ENCODE measurements at places on chromosomes 5 and 9.

- no peak for DNase-seq
Observed at GRCh38 chr5:73032635-73033034, 76.8 kb downstream of the FCHO2 start.

GRCh38 chr5:83321483-83322055, 150.0 kb upstream of the VCAN start:
- DNase-seq, result no peak

DNA sequence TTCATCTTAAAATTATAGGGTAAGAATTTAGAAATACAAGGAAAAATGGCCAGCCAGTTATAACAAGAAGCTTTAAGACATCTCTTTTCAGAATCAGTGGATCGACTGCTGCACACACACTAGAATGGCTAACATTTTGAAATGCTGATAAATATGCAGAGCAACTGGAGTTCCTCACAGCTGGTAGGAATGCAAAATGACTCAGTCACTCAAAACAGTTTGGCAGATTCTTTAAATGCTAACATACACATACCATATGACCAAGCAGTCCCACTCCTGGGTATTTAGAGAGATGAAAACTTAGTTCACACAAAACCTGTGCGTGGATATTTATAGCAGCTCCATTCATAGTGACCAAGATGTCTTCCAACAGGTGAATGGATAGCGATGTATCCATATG, 23.2 kb upstream of the PSAT1 start:
- DNase-seq, result no peak

GRCh38 chr9:82202808-82203207, 214.2 kb downstream of the SPATA31D1 start:
- DNase-seq, result no peak

GRCh38 chr9:131840220-131840619, 100.3 kb upstream of the RAPGEF1 start:
- DNase-seq, result no peak

GRCh38 chr5:102772273-102772672, 17.2 kb downstream of the PAM start:
- no peak for DNase-seq

- no peak for DNase-seq
Observed at GRCh38 chr9:97623946-97624345, 9.2 kb downstream of the TSTD2 start.

GRCh38 chr5:83608122-83608521, 112.5 kb downstream of the HAPLN1 start:
- no peak for DNase-seq

- no peak for DNase-seq
Observed at GRCh38 chr5:133478199-133478985, 133.9 kb downstream of the FSTL4 start.

DNA sequence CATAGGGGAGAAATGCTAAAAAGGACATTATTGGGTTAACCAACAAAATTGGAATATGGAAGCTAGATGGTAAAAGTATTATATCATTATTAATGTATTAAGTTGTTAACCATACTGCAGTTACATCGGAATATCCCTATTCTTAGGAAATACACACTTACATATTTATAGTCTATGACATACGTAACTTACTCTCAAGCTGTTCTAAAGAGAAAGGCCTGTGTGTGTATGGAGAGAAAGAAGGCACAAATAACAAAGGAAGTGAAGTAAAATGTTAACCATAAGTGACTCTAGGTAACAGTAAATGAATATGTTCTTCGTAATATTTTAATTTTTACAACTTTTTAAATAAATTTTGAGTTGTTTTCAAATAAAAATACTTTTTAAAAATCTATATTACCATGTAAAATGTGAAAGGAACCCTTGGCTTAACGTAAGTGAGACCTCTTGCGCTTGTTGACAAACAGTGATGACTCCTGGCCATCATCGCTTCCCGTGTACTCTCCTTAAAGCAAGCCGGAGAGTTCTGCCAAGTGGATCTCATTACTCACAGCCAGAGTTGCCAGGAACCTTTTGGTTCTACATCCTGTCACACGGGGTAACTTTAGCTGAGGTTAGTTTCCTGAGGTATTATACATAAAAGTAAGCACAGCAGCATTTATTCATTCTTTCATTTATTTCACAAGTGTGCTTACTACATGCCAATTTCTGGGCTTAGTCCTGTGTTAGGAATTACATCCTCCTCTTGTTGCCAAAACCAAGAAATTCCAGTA, 165.4 kb downstream of the EPB41L4A start:
- no peak for DNase-seq

- DNase-seq, result no peak
Observed at GRCh38 chr9:133003671-133004090, 25.2 kb downstream of the GFI1B start.

DNA sequence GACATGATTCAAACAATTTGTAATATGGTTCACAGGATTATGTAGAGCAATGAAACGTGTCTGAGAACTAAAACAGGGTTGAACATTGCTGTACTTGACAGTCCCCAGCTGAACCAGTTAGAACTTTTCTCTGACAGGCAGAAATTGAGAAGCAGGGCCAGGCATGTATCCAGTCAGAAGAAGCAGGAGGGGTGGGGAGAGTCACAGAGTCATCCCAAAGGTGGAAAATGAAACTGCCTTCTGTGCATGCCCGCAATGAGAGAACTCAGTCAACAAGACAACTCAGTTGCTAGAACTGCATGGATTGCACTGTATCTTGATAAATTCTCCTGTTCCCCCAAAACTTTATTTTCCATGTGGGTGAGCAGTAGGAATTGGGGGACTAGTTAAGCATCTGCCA, 72.9 kb upstream of the PRLR start:
- no peak for DNase-seq

DNA sequence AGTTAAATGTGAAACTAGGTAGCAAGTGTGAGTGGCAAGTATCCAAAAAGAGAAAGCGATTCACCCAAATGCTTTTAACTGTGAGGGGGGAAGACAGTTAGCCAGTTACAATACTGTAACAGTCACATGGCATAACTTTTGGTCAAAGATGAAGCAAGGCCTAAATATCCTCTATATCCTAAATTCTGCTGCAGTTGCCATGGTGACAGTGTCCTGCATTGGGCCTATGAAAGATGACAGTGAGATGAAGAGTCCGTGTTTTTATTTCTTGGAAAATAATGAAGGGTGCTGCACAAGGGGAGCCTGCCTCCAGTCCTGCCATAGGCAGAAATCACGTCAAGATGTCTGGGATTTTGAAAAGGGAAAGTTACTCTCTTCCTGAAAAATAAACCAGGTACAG, 534.6 kb downstream of the NTRK2 start:
- no peak for DNase-seq

DNA sequence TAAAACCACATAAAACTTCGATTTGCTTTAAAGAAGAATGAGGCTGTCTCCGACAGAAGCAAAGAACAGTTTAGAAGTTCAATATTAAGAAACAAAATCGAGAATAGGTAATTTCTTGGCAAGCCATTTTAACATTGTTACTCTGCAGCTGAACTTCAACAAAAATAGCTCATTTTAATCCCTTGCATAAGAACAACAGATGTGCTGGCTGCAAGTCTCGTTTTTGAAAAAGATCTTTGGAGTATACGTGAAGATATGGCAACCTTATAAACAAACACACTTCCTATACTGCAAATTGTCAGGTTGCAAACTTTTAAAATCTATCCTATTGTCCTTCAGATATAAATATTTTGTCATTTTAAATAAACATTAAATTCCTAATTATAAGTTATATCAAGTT, 71.5 kb downstream of the FBN2 start:
- no peak for DNase-seq

GRCh38 chr5:45796959-45797553, 100.9 kb upstream of the HCN1 start:
- no peak for DNase-seq

DNA sequence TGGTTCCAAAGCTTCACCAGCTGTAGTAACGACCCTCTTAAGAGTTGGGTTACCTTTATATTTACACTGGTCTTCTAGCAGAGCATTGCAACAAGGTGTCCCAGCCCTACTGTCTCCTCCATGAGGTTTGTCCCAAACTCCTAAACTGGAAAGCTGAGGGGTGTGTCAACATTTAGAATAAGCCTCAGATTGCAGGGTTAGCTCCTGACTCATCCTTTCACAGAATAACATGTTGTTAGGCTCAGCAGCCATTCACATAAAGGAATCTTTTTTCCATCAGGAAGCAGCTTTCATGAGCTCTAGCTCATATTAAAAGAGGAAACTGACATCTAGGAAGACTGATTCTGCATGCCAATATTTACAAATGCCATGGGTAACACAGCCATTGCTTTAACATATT, 238.7 kb downstream of the EFNA5 start:
- DNase-seq, result no peak

DNA sequence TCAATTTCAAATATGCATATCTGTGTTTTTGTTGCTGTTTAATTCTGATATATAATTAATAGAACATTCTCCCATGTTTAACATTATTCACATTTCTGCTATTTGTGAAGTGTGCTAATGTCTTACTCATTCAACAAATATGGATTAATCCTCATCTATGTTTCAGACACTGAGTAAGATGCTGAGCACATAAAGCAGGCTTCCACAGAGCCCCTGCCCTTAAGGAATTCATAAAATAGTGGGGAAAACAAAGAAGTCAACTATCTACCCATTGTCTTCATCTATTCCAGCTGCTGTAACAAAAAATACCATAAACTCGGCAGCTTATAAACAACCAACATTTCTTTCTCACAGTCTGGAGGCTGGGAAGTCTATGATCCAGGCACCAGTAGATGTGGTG, 333.3 kb downstream of the SEMA5A start:
- DNase-seq, result no peak

DNA sequence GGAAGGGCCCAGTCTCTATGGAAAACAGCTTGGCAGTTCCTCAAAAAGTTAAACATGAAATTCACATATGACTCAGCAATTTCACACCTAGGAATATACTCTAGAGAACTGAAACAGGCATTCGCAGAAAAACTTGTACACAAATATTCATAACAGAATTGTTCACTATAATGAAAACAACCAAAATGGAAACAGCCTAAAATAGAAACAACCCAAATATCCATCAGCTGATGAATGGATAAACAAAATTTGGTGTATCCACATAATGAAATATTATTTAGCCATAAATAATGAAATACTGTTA, 4.8 kb upstream of the GPR150 start:
- no peak for DNase-seq

DNA sequence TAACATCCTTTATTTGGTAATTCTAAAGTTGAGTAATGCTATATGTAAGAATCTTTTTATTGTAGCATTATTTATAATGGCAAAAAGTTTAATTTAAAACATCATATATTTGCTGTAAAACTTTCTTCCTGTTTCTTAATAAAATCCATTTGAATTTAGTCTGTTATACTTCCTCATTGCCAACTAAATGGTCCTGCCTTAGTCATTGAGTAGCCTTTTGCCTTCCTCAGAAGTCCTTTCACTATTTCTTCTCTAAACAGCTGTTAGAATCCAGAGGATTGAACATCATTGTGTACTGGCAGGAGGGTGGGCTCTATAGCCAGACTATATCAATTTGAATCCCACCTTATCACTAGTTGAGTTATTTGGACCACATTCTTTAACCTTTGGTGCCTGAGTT, 11.0 kb downstream of the SLC44A1 start:
- DNase-seq, result no peak

- no peak for DNase-seq
Observed at GRCh38 chr9:137853392-137853995, 24.1 kb upstream of the CACNA1B start.

DNA sequence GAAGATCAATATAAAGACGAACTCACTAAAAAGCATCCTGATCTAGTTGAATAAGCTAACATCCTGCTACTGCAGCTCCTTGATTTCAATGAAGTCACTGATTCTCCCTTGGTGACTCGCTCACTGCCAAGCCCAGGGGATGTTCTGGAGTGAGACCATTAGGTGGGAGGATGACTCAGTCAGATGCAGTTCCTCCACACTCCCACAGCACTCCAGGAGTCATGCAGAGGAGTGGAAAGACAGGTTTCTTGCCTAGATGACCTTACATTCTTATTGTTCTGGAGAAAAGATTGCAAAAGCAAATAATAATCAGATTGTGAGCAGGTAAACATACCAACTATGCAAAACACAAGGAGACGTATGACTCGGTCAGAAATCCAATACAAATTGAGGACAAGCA, 15.3 kb downstream of the GCNT4 start:
- DNase-seq, result no peak

GRCh38 chr5:8686707-8687106, 817.8 kb downstream of the MTRR start:
- no peak for DNase-seq

- no peak for DNase-seq
Observed at GRCh38 chr9:12584656-12585522, 108.3 kb upstream of the TYRP1 start.

GRCh38 chr9:116360016-116360415, 206.4 kb downstream of the PAPPA start:
- no peak for DNase-seq

DNA sequence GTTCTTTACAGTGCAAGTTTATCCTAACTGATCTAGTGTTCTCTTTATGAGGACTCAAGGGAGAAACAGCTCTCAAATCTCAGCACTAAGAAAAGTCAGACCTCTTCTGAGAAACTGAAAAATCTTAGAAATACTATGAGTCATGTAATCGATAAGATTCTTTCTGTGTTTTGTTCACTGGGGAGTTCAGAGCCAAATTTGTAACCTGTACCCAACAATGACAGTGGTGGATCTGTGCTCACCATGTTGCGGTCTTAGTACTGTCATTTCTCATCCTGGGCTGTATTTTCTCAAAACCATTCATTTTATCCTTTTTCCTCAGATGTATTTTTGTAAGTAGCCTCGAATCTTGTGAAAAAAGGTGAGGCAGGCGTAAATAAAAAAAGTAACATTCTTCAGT, 146.4 kb downstream of the ACER2 start:
- no peak for DNase-seq

DNA sequence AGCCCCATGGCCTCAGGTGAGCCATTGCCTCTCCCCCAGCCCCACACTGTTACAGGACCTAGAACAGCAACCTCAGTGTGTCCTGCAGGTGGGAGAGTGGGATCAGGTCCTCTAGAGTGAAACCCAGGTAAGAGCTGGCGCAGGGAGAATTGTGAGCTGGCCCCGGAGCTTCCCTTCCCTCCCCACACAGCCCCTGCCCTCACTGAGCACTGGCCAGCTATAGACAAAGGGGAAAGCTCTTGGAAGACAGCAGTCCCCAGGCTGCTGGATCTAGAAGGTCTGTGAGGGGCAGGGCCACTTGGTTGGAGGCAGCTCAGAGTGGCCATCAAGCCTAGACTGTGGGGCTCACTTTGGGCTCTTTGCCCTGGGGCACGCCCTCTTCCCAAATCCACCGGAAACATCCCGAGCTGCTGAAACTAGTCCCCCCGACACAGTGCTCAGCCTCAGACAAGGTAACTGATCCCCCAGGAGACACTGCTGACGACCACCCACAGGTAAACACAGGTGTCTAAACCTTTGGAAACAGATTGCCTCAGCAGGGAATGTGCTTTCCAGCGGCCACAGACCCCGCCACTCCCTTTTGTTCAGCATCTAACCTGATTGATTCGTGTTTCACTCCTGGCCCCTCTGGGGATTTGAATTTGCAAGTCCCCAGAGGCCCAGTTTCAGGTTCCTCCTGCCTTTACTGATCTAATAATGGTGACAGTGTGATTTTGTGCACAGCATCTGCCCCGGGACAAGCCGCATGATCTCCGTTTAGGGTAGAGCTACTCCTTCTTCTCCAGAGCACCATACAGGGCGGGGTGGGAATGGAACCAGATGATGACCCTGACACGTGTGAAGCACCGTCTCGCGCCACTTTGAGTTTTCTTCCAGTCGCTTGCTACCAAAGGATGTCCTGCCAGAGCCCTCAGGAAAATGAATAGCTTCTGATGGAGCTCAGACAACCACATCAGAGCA, 42.2 kb upstream of the ADAMTS2 start:
- no peak for DNase-seq

GRCh38 chr5:111720333-111720890, 36.6 kb downstream of the NREP start:
- DNase-seq, result no peak

Data from stimulated activated CD4-positive, alpha-beta T cell treated with anti-CD3 and anti-CD28 coated beads, TNF-alpha, amount 100 ng/mL, for 48 hours (primary cell).